Frontal cortex (tissue), 4 donors: ENCODE measurements at places on chromosomes 4 and X.
A peak's percentile ranks its signal among the peaks of the same experiment; 100 is the strongest.

GRCh38 chr4:128813965-128814364, 4.5 kb downstream of the JADE1 start:
- DNase-seq, result no peak

GRCh38 chrX:25928316-25928715, 209.8 kb upstream of the MAGEB18 start:
- DNase-seq, result no peak

GRCh38 chr4:92064574-92064973, 239.2 kb upstream of the GRID2 start:
- no peak for DNase-seq

- DNase-seq, result no peak
Observed at GRCh38 chrX:70322784-70323183, 32.9 kb downstream of the KIF4A start.

DNA sequence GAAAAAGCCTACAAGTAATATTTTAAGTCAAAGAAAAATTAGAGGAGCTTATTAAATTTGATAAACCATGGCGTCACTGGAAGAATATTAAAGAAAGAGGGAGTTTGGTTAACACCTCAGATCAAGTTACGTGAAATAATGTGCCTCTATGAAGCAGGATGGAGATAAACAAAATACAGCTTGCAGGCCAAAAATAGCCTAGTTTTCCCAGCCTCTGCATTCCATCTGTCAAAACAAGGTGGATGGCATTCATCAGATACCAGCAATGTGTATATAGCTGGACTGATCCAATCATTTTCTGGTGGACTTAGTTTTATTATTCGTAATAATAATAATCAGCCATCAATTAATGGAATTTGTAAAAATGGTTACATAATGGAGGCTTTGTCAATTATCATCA, 230.7 kb downstream of the NR3C2 start:
- DNase-seq, result no peak

GRCh38 chr4:128449251-128449650, 161.6 kb upstream of the PGRMC2 start:
- no peak for DNase-seq

DNA sequence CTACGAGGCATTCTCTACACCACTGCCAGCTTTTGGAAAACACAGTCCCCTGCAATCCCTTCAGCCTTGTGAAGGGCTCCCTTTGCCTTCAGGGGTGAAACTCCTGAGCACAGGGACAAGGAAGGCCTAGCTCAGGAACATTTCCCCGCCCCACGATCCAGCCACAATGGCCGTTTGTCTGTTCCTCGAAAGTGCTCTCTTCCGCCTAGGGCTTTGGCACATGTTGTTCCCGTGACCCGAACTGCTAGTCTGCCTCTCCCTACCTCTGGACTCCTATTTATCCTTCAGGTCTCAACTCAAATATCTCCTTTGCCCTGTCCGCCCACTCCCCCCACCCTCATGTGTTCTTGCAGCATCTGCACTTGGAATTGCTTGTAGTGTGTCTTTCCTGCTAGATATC, 12.1 kb downstream of the FGD1 start:
- no peak for DNase-seq

- no peak for DNase-seq
Observed at GRCh38 chrX:114075073-114075673, 508.7 kb upstream of the HTR2C start.

- no peak for DNase-seq
Observed at GRCh38 chr4:113952452-113953029, 26.9 kb downstream of the ARSJ start.

DNA sequence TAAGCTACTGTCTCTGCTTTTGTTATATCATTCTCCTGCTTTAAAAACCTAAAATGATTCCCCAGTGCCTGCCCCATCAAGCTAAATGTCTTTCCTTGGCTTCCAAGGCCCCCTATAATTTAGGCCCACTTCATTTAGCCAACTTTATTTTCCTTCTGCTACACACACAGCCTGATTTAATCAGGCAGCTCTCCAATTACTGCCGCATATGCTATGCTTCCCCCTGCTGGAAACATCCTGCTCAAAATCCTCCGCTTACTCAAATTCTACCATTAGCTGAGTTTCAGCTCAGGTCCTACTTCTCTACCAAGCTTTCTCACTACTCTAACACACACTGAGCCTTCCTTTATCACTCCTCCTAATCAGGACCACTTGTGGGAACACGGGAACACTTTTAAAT, 17.0 kb downstream of the LAMP2 start:
- peak; percentile 13 for DNase-seq

GRCh38 chrX:118751950-118752783, 24.8 kb downstream of the IL13RA1 start:
- no peak for DNase-seq
